ENCODE measurements at places on chromosomes 16 and 17.

DNA sequence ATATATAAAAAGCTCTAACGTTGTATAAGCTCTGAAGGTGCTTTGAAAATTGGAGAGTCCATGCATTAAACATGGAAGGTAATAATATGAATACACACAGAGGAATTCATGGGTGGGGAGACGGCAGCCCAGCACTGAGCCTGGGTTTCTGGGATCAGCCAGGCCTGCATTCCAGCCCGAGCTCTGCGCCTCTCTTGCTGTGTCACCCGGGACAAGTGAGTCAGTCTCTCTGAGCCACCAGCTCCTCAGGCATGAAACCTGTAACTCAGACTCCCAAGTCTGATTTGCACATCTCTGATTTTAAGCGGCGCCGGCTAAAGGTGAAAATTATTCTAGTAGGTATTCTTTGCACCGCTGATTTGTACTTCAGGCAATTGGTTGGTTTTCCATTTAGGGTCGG is 238.8 kb downstream of the MRTFB start:
- no peak for DNase-seq

- no peak for DNase-seq
These were observed 20.2 kb downstream of the SLC16A3 start for GRCh38 chr17:82248815-82249674.

DNA sequence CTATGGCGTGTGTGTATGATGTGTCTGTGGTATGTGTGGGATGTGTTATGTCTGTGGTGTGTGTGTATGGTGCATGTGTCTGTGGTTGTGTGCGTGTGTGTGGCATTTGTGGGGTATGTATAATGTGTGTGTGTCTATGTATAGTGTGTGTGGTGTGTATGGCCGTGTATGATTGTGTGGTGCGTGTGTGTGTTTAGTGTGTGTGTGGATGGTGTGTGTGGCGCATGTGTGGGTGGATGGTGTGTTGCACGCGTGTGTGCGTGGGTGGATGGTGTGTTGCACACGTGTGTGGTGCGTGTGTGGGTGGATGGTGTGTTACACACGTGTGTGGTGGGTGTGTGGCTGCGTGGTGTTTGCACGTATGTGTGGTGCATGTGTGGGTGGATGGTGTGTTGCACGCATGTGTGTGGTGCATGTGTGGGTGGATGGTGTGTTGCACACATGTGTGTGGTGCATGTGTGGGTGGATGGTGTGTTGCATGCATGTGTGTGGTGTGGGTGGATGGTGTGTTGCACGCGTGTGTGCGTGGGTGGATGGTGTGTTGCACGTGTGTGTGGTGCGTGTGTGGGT is 5.6 kb upstream of the SLC38A10 start:
- DNase-seq: no peak

DNA sequence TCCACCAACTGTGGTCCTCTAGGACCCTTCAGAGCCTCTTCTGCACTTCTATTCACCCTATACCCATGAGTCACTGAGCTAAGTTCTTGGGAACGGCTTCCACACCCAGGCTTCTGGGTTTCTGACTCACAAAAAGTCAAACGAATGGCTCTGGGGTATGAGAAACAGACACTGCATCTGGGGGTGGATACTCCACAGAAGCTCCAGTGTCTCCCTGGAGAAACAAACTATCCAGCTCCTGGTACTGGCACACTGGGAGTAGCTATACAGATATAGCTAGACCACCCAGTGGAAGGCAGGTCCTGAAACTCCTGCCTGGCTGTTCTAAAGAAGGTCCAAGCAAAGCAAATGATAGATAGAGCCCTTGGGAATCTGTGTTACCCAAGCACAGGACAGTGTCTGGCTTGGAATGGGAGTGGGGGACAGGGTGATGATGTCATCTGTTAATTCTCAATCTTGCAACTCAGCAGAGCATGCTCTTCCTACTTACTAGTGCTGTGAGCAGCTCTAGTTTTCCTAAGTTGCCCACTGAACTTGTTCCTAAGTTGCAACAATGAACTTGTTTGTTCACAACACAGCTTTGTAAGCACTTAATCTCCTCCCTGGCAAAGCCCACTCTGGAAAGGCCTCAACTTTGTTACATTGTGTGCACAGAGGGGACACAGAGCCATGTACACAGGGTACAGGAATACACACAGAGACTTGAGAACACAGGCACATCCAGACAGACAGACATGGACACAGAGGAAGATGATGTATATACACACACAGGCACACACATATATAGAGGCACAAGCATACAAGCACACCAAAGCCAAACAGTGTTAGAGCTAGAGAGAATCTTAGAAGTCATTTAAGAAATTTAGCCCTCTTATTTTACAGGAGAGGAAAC is 6.7 kb downstream of the MMP28 start:
- DNase-seq: no peak

GRCh38 chr16:27515874-27516353 is 33.8 kb downstream of the GTF3C1 start:
- DNase-seq: no peak

DNA sequence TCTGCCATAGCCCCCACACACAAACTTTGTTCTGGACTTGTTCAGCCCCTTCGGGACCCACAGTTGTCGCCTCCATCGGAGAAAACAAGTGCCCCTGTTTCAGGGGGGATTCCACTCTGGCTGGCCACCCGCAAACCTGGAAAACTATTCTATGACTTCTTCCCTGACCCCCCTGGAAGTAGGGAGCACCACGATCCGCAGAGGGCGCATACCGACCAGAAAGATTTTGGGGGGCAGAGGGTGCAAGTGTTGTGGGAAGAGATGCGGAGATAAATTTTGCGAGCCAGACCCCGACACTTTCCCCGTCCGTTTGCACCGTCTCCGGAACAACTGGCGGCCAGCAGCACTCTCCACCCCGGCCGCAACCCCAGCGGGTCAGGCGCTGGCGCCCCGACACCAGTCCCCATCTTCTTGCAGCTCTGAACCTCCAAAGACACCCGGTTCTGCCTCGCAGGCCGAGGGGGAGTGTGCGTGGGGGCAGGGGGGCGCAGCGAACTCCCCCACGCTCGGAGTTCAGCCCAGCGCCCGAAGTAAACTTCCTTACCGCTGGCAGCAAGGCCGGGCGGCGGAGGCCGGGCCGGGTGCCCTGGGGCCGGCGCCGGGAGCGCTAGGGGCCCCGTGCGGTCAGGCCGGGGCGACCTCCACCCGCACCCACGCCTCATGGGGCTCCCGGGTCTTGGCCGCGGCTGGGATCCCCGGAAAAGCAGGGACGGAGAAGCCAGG is 744 bp downstream of the SALL1 start:
- no peak for DNase-seq

DNA sequence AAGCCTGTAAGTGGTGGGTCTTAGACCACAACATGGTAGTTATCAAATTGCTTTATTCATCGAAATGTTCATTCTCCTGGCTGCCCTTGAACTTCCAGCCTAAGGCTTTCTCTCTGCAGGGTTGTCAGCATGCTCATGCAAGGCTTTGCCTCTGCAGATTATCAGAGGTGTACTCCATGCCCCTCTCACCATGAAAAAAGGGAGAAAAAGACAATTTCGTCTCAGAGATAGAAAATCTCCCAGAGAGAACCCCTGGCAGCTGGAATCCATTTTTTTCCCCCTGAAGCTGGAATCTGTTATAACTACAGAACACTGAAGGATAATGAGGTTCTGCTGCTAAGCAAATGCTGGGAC is 33.9 kb upstream of the METTL9 start:
- DNase-seq: no peak

DNA sequence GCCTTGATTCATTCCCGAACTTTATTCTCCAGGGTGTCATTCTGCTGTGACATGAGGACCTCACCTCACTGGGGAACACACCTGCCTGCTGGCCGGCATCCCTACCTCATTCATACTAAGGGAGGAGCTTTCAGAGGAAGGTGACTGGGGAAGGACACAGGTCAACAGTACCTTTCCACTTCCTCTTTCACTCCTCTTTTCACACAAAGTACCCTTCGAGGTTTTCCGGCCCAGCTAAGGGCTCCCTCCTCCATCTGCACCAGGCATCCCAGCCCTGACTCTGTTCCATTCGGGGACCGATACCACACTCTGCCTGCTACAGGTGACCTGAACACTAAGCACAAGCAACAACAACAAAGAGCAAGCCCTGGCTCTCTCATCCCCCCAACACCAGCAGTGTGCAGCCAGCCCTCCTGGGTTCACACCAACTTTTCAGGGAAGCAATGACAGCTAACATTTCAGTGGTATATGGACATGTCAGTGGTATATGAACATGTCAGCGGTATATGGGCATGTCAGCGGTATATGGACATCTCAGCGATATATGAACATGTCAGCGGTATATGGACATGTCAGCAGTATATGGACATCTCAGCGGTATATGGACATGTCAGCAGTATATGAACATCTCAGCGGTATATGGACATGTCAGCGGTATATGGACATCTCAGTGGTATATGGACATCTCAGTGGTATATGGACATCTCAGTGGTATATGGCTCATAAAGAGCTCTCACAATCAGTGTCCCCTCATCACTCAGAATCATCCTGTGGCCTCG is 16.0 kb downstream of the TRIM25 start:
- DNase-seq: no peak

DNA sequence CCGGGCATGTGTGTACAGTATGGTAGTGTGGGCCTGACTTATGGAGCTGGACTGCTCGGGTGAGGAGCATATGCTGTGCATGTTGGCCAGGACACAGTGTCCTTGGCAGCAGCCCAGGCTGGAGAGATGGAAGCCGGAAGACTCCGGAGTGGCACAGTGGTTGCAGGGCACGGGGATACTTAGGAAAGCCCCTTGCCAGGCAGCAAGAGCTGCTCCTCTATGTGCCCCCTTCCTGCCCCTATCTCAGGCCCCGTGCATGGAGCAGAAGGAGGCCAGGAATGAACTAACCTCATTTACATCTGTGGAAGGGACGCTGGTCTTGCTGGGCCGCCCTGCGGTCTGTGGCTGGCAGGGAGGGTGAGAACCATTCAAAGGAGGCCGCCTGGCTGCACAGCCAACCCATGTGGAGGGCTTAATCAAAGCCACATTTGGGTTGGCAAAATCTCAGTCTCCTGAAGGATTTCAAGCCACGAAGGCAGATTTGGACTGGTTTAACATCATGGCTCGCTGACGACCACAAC is 32.2 kb upstream of the RCVRN start:
- DNase-seq: peak; percentile 64

GRCh38 chr16:9630985-9631384 is 539.5 kb downstream of the HAPSTR1 start:
- no peak for DNase-seq

- no peak for DNase-seq
These were observed 4.6 kb downstream of the PRSS8 start for GRCh38 chr16:31130899-31131298.

- no peak for DNase-seq
These were observed 4.4 kb upstream of the HEATR3 start for GRCh38 chr16:50061326-50061725.

- DNase-seq: no peak
These were observed 167.5 kb downstream of the UTP18 start for GRCh38 chr17:51427856-51428255.

GRCh38 chr17:78958641-78959127 is 21.0 kb downstream of the LGALS3BP start:
- no peak for DNase-seq

DNA sequence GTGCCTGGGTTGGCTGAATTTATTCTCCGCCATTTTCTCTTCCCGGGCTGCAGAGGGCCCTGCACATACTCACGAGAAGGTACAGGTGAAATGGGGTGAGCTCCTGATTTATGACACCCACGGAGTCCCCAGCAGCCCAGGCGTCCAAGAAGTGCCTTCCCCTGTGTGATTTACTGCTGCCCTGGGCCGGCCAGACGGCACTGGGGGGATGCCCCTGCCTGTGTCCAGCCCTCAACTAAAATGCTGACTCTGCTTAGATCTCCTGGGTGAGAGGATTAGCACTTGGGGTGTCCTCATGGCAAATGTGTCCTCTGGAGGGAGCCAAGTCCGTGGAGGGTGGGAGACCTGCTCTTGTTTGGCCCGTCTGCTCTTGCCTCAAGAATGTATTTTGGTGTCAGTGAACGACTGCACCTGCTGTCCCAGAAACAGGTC is 132.4 kb downstream of the MAF start:
- no peak for DNase-seq

GRCh38 chr16:84044118-84044488 is 1.5 kb upstream of the SLC38A8 start:
- no peak for DNase-seq

DNA sequence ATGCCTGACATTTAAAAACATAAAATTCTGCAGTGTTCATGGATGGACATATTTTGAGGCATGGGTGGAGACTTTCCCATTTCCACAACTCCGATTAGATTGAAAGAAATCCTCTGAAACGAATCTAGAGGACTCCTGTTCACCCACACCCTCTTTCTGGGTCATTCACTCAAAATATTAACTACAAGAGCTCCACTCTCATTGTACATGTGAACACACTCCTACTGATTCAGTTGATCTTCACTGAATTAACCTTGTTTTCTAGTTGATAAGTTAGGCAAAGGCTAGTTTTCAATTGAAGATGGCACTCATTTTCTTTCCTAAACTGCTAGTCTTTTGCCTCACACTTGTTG is 44.1 kb downstream of the GRB7 start:
- DNase-seq: no peak

GRCh38 chr16:57614536-57614935 is 13.9 kb upstream of the ADGRG1 start:
- no peak for DNase-seq

DNA sequence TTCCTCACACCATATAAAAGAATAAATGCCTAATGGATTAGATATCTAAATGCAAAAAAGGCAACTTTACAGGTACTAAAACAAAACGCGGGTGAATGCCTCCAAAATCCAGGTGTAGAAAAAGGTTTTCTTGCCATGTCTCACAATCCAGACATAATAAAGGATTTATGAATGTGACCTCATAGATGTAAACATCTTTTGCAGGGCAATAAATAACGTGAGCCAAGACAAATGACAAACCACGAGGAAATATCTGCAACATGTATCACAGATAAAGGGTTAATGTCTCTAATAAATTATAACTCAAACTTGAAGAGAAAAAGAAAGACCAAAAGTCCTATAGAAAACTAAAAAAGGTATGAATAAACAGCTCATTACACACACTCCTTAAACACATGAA is 180.7 kb downstream of the PARN start:
- no peak for DNase-seq

- no peak for DNase-seq
These were observed 1.0 kb downstream of the RHBDL3 start for GRCh38 chr17:32266389-32267301.

- no peak for DNase-seq
These were observed 340.4 kb upstream of the ASIC2 start for GRCh38 chr17:33633446-33633845.

GRCh38 chr16:90019543-90020259 is 445 bp upstream of the DBNDD1 start:
- no peak for DNase-seq

DNA sequence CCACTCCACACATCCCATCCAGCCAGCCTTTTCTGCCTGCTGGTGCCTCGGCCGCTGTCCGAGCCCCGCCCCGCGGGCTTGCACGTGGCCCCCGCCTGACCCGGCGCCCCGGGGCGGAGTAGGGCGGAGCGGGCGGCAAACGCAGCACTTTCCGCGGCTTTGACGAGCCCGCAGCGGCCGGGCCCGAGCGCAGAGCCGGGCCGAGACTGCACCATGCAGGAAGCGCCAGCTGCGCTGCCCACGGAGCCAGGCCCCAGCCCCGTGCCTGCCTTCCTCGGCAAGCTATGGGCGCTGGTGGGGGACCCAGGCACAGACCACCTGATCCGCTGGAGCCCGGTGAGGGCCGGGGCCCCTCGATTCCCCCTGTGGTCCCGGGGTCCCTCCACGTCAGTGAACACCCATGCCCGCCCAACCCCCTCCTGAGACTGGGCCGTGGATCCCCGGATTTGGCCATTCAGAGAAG is at the start of gene HSF4:
TSS of gene HSF4 (plus strand) at position 147 of the 463 bp plus-strand sequence. CDS start at position 214, 67 bp downstream.
- DNase-seq: no peak
